ENCODE measurements at places on chromosomes 7 and 10.

DNA sequence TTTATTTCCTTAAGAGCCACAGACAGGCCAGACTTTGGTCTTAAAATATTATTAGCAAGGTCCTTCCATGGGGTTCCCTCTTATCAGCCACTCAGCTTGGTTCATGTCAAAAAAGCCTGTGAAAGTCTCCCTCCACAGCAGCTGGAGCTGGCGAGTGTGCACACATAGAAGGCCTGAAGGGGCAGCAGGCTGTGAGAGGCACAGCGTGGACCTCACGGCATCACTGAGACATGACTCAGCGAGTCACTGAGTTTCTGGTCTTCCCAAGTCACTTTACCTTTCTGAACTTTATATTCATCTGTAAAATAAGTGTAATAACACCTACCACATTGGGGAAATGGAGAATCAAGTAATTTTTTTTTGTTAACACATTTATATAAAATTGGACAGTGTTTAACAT is 8.7 kb downstream of the TAF3 start:
- no peak overlapping the region for H3K27ac ChIP-seq
- no peaks in the 10 kb centered on the region for H3K27me3 ChIP-seq
- DNase-seq = no peak
- H3K36me3 ChIP-seq = peaks cover 56% of the 10 kb centered on the region

DNA sequence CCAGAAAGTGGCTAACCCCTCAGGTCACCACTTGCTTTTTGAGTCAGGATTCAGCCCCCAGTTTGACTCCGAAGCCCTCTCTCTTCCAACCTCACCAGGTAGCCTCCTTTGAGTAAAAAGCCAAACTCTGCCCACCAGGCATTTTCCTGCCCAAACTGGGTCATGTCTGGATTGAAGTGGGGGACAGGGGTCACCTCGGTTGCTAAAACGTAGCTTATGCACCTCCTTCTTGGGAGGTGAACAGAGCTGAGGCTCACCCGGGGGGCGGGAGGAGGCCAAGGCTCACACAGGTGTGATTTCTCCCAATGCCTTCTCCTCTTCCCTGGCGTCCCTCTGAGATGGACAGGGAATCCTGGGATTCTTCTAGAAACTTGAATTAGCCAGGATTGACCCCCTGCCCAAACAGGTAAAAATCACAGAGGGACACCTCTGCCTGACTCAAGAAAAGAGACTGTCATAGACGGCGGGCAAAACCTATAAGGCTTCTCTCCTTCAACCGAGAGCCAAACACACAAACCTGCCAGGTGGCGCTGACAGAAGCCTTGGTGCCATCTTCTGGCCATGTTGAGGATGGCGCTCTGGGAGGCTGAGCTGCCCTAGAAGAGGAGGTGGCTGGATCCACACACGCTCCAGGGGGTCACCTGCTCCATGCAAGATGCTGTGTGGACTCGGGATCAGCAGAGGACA is 51.6 kb downstream of the PRLHR start:
- DNase-seq = peak; percentile 10
- H3K4me1 ChIP-seq = no peaks in the 10 kb centered on the region
- no peaks in the 10 kb centered on the region for H3K36me3 ChIP-seq
- H3K27me3 ChIP-seq = peaks cover 75% of the 10 kb centered on the region

DNA sequence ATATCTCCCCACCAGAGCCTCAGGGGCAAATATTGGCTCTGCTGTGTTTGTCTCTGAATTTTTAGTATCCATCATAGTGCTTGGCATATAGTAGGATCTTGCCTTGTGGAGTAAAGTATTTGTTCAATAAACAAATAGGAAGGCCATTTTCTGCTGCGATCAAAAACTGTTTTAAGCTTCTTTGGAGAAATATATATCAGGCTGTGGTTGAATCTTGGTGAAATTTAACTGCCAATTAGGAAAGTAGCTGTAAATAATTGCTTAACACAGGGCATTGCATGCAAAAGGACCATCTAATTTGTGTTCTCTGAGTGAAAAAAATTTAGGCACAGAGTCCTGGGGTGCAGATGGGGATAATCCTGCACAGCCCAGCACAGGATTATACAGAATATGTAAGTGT is 15.1 kb downstream of the VCL start:
- no peaks in the 10 kb centered on the region for H3K27me3 ChIP-seq
- no peak overlapping the region for H3K4me3 ChIP-seq
- H3K36me3 ChIP-seq = peaks cover 21% of the 10 kb centered on the region
- peaks cover 51% of the 10 kb centered on the region for H3K4me1 ChIP-seq
- DNase-seq = no peak

DNA sequence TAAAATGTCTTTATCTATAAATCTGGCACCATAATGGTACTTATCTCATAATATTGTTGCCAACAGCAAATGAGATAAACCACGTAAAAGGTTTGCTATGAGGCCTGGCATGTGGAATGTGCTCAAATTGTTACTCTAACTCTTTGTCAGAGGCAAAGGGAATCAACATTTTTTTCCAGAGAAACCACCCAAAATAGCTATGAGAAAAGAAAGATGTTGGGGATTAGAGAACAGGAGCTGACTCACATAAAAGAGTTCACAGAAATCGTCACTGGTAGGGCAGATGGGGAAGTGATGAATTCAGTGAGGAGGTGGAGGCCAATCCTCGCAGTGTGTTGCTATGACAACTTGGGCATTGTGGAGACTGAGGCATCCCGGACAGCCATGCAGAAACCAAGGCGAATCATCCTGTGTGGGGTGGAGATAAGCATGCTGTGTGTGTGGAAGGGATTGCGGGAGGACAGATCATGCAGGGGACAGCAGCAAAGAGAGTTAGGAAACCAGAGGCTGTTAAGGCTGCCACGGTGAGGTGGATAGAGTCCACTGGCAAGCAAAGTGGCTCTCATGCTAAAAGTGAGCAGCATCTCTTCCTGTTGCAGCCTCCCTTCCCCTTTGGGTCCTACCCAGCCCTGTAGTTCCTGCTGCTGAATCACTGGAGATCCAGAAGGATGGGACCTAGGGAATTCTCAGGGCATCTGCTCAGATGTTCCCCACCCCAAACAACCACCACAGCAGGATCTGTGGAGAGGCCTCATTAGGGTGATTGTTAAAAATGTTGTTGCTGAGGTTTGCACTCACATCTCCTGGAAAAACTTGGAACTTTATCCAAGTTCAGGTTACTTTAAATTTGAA is 103.9 kb downstream of the CUBN start:
- no peaks in the 10 kb centered on the region for H3K27me3 ChIP-seq
- peak overlapping the region; percentile 96 for H3K27ac ChIP-seq
- H3K4me3 ChIP-seq = peak overlapping the region; percentile 51
- DNase-seq = peak; percentile 36

GRCh38 chr7:24788961-24789576 is 31.8 kb upstream of the GSDME start:
- peaks cover 6% of the 10 kb centered on the region for H3K4me1 ChIP-seq
- DNase-seq = no peak
- H3K36me3 ChIP-seq = no peaks in the 10 kb centered on the region
- H3K4me3 ChIP-seq = no peak overlapping the region

DNA sequence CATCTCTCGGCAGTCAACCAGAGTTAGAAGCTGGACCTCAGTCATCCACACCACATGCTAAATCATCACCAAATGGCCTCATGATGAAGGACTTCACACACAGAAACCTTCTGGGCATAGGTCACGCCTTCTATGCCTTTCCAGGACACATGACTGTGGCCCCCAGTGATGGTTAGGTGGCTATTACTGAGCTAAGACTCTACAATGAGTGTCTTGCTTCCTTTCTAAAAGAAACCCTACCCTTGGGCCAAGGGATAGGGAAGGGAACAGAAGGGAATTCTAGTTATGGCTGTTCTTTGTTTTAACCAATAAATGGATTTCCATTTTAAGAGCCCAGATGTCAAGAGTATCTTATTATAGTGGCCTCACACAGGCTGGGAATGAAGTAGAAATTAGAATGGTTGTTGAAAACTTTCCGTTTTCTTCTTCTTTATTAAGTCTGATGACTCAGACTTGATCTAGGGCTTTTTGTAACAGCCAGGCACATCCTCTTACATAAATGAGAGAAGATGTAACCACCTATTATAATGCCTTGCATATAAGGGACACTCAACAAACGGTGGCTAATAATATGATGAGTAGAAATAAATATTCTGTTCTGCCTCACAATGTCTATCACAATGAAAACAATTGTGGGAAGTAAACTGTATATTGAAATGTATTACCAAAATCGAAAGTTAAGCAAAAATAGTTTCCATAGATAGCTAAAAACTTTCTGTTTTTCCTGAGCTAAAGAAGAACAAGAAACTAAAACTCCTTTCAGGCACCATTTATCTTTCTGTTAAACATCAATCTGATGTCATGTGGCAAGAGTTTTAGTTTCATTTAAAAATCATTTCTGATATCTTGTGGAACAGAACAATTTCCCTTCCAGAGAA is 62.5 kb upstream of the TOMM7 start:
- H3K4me1 ChIP-seq = peaks cover 3% of the 10 kb centered on the region
- no peak overlapping the region for H3K27ac ChIP-seq
- H3K36me3 ChIP-seq = no peaks in the 10 kb centered on the region
- no peak for DNase-seq

- no peak for DNase-seq
- H3K36me3 ChIP-seq = no peaks in the 10 kb centered on the region
- H3K4me1 ChIP-seq = no peaks in the 10 kb centered on the region
- no peaks in the 10 kb centered on the region for H3K27me3 ChIP-seq
- no peak overlapping the region for H3K4me3 ChIP-seq
- H3K27ac ChIP-seq = no peak overlapping the region
These were observed 109.6 kb downstream of the ACTR3B start for GRCh38 chr7:152869041-152869676.

GRCh38 chr10:11204351-11204942 is 186.8 kb downstream of the CELF2 start:
- peaks cover 96% of the 10 kb centered on the region for H3K4me1 ChIP-seq
- H3K27ac ChIP-seq = peak overlapping the region; percentile 97
- DNase-seq = peak; percentile 54
- H3K4me3 ChIP-seq = peak overlapping the region; percentile 60
- peaks cover 99% of the 10 kb centered on the region for H3K36me3 ChIP-seq

DNA sequence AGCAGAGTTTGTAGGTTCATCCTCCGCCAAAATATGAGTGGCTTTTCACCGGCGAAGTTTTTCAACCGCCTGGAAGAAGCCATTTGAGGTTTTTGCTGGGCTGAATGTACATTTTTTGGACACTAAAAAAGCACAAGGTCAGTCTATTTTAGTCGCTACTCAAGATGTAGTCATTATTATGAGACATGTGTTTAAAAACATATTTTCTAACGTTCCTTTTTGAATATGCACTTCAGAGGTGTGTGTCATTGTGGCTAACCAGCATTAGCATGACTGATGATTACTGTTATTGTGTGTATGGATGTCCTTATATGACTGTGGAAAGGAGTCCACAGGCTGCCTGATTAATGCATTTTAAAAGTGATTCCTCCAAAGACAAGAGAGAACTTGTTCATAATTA is 605.4 kb downstream of the INHBA start:
- no peaks in the 10 kb centered on the region for H3K27me3 ChIP-seq
- H3K36me3 ChIP-seq = no peaks in the 10 kb centered on the region

DNA sequence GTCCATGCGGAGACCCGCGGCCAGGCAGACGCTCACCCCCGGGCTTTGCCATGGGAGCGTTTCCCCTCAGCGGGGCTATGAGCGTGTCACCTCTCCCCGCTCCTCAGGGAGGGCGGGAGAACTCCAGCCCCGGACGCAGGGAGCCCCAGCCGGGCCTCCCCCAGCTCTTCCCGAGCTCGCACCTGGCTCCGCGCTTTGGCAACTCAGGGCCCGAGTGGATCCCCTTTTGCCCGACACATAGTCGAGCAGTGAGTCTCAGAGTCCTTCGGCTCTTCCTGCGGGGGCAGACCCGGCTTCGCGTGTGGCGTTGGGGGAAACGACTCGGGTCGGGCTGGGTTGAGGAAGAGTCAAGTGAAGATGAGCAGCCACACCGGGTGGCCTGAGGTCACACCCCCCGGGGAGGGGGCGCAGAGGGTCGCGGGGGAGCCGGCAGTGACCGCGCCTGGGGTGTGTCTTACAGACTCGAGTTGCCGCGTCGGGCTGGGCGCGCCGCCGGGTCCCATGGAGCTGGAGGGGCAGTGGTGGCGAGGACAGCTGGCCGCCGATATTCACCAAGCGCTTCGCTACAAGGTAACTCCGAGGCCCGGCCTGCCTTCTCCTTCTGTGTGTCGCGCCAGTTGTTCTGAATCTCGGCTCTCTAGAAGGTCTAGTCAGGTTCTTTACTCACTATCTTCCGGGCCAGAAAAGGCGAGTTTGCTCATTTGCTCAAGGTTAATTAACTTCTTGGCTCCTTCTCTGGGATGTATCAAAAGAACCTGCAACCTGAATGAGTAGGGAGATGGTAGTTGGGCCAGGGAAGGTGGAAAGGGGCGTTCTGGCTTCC is 721 bp downstream of the CCNJ start:
- H3K27ac ChIP-seq = peak overlapping the region; percentile 82
- peaks cover under 1% of the 10 kb centered on the region for H3K27me3 ChIP-seq
- peak overlapping the region; percentile 92 for H3K4me3 ChIP-seq
- peaks cover 12% of the 10 kb centered on the region for H3K36me3 ChIP-seq

DNA sequence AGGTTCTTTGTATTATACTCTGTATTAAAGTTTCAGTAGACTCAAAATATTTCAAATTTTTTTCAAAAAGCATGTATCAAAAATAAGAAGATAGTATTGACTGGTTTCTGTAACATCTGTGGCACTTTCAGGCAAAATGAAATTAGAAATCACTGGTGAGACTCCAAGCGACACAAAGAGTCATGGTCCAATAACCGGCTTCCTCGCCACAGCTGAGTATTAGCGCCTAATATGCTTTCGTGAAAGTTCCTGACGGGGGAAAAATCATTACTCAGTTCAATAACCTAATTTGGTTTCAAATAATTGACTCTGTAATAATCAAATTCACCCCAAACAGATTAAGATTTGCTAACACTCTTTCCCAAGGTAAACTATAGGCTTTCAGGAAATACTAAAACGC is 13.4 kb downstream of the TMEM209 start:
- no peak overlapping the region for H3K4me3 ChIP-seq
- no peak overlapping the region for H3K27ac ChIP-seq
- H3K4me1 ChIP-seq = peaks cover 8% of the 10 kb centered on the region
- no peaks in the 10 kb centered on the region for H3K27me3 ChIP-seq
- H3K36me3 ChIP-seq = peaks cover 53% of the 10 kb centered on the region

DNA sequence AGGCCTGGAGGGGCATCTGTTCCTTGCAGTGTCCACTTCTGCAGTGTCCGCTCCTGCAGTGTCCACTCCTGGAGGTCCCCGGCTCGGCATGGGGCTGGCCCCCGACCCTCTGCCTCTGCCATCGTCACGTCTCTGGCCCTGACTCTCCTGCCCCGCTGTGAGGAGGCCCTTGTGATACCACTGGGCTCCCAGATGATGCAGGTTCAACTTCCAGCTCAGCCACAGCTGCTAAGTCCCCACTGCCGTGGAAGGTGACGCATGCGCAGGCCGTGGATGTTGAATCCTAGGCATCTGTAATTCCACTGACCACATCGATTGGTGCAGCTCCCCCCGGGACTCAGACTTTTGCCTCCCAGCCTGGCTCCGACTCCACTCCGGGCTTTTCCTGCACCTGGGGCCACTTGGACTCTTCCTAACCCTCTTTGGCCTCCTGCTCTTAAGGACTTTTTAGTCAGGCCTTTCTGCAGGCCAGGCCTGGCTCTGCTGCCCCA is 95.1 kb downstream of the GLRX3 start:
- H3K4me1 ChIP-seq = no peaks in the 10 kb centered on the region
- H3K27me3 ChIP-seq = peaks cover 6% of the 10 kb centered on the region
- H3K36me3 ChIP-seq = no peaks in the 10 kb centered on the region

GRCh38 chr10:127875449-127875765 is 17.3 kb downstream of the CLRN3 start:
- no peak for DNase-seq
- no peak overlapping the region for H3K4me3 ChIP-seq
- no peak overlapping the region for H3K27ac ChIP-seq
- H3K4me1 ChIP-seq = peaks cover 3% of the 10 kb centered on the region
- H3K36me3 ChIP-seq = no peaks in the 10 kb centered on the region

- no peaks in the 10 kb centered on the region for H3K36me3 ChIP-seq
- no peaks in the 10 kb centered on the region for H3K4me1 ChIP-seq
- H3K27me3 ChIP-seq = peaks cover 49% of the 10 kb centered on the region
- no peak overlapping the region for H3K4me3 ChIP-seq
These were observed 3.9 kb downstream of the OR9A2 start for GRCh38 chr7:143023047-143023446.
